ENCODE measurements at places on chromosomes 1 and 21.

DNA sequence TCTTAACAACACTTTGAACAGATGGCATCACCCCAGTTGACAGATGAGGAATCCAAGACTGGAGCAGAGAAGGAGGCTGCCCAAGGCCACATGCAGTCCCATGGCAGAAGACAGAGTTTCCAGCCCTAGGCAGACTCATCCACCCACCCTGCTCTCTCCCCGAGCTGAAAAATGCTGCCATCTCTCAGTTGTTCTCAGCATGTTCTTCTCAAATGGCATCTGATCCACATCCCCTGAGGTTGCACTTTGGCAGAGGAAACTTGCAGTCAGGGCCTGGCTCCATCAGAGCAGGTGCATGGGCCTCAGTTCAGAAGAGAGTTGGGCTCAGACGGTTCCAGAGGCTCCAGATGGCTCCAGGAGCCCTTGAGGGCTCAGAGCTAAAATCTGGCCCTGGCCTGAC is 709.4 kb downstream of the MATN1 start:
- DNase-seq, result no peak

DNA sequence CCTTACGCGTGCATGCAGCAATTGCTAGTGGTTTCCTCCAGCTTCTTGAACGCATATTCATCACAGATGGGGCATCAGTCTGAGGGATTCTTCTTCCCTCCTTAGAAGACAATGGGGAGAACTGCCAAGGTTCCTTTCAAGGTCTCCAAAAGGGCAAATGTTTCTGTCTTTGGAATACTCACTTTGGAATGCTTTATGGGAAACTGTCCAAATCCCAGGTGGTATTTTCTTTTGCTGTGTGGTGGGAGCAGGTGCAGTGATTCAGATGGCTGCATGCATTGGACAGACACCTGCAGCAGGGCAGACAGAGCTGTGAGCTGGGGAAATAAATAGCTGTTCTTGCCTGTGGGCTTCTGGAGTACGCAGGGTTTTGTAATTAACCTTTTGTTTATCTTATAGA is 40.5 kb downstream of the URB2 start:
- no peak for DNase-seq

DNA sequence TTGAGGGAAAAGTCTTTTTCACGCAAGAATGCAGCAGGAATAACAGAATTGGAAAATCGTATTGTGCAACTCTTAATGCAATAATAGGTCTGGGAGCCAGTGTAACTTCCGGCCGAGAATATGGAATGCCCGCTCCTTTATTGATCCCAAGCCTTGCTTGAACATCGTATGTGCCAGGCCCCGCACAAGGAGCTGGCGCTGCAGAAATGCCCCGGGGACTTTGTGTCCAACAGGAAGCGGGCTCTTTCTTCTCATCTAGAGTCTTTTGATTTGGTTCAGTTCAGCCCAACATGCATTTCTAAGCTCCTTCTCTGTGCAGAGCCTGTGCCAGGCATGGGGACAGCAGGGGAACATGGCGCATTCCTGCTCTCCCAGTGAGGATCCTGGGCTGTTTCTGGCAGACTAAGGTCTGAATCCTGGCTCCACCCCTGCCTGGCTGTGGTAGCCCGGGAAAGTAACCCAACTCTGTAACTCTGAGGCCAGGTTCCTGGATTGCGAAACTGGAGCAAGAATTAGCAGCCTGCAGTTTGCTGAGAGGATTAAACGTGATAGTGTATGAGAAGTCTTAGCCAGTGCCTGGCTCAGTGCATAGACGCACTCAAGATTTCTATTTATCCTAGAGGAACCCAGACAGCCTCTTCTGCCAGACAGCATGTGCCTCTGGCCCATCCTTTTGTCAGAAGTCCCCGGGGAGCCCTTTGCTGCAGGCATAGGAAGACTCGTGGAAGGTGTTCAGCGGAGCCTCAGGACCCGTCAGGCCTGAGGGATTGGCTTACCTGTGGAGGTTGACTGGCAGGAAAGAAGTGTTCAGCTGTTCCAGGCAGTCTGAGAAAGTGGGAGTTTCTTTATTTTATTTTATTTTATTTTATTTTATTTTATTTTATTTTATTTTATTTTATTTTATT is 987 bp upstream of the CDCP2 start:
- DNase-seq, result peak; percentile 3

DNA sequence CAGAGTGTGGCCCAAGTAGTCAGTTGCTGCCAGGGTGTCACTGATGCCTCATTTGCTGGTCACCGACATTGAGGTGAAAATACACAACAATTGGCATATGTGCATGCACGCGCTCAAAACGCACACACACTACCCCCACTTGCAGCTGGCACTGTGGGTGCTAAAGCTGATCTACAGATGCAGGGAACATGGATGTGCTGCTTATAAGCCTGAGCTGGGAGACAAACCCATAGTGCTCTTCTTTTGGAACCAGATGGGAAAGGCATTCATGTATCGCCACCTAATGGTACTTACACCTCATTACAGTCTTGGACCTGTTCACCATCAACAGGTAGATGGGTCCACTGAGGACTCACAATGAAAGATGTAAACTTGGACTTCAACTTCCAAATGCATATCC is 70.3 kb upstream of the CAMK1G start:
- no peak for DNase-seq

DNA sequence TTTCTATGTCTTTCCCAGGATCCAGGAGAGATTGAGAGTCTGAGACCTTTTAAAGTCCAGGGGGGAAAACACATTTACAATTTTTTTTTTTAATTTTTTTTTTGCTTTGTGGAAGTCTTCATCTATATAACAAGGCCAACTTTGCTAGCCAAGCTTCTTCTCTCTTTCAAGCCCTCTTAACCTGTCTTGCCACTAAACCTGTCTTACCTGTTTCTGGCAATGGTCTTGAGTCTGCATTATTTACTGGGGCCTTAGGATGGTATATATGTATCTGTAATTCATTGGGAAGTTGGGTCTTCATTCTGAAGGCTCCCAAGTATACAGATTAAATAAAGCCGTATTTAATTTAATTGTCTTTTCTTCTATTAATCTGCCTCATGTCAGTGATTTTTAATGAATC is 750.9 kb upstream of the B3GALT2 start:
- DNase-seq, result no peak

- DNase-seq, result no peak
Observed at GRCh38 chr1:173509797-173510196, 32.7 kb downstream of the PRDX6 start.

All from bone marrow (tissue), 2 donors.